ENCODE measurements at places on chromosomes 7 and 10. TPM values are rescaled to one million over a fixed set of nuclear protein-coding genes. Genes with fewer than 3 reads are reported as not detected.

- DNase-seq, result no peak
Measured at GRCh38 chr10:49277973-49278372, 21.0 kb upstream of the C10orf71 start.

DNA sequence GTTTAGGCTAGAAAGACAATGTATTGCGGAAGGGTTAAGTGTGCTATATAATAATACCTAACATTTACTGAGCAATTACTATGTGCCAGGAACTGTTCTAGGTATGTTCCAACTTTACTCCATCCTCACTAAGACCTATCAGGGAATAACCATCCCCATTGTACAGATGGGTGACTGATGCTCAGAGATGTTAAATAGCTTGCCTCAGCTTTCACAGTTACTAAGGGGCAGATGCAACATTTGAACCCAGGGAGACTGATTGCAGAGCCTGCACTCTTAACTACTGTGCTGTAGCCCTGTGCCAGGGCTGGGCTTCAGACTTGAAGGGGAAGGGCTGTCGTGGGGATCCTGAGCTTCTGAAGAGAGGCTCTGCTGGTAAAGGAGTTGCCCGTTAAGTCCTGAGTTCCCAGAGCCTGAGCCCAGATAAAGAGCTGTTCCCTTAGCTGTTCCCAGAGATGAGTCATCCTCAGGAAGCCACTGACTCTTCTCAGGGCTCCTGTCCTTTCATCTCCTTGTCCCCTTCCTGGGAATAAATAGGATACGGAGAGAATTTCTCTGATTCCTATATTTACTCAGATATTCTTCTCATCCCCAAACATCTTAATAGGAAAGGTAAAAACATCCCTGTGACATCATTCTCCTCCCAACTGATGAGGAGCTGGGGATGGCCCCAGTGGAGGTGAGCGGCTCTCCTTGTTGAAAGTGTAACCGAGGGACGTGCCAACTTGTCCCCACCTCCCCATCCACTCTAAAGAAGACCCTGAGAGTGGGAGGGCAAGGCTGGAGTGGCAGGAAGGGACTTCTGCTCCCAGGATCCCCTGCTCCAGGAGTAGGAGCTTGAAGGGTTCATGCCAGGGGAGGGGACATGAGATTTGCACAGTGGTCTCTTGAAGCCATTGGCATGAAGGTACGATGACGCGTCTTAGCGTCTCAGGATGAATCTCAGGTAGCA lies 28.0 kb upstream of the HABP2 start:
- no peak for DNase-seq

- no peak for DNase-seq
Measured at GRCh38 chr10:21399392-21400035, 126.0 kb downstream of the SKIDA1 start.

GRCh38 chr10:68153473-68154210 lies 44.4 kb downstream of the MYPN start:
- no peak for DNase-seq

- no peak for DNase-seq
Measured at GRCh38 chr7:73698410-73698809, 15.0 kb downstream of the BUD23 start.

GRCh38 chr10:20515654-20516053 lies 381.5 kb downstream of the NEBL start:
- no peak for DNase-seq

DNA sequence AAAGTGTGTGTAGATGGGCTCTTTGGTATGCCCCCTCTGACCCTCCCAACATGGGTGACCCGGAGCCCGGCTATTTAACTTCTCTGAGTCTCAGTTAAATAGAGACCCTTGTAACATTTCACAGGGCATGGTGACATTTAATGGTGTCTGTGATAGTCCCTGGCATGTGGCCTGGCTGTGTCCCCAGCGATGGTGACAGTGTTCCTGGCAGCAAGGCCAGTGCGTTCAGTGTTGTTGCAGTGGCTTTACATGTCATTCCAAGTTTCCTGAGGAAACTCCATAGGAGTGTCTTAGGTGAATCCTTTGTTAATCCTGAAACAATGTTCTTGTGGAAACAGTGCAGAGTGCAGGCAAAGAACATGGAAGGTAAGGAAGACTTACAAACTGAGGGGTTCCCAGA lies 137.0 kb downstream of the RAMP3 start:
- no peak for DNase-seq

DNA sequence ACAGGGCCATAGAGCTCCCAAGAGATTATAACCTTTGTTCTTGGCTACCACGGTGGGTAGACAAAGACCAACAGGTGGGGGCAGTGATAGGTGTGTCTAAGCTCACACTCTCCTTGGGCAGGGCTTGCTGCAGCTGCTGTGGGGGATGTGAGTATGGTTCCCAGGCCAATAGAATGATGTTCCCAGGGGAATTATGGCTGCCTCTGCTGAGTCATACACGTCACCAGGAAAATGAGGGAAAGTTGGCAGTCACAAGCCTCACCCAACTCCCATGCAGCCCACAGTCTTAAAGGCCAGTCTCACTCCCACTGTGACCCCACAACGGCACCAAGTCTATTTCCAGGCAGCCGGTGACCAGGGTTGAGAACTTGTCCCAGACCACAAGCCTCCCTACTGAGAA lies 453.4 kb upstream of the PODXL start:
- DNase-seq, result no peak

DNA sequence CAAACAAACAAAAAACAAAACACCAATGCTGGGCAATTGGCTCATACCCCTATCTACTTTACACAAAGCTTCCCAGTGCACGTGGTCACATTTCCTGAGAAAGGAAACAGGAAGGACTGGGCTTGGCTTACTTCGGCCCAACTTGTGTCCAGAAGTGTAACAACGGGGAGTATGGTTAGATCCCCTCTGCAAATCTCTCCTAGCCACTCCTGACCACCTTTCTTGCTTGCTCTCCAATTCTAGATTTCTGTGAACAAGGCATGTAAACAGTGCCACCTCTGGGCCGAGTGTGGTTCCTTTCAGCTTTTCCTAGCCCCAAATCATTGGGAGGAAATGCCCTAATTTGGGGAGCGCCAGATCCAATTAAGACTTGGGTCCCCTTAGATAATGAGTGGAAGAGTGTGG lies 21.0 kb upstream of the FRAT2 start:
- no peak for DNase-seq

GRCh38 chr7:154906201-154906600 lies 96.7 kb downstream of the PAXIP1 start:
- DNase-seq, result peak; percentile 29

DNA sequence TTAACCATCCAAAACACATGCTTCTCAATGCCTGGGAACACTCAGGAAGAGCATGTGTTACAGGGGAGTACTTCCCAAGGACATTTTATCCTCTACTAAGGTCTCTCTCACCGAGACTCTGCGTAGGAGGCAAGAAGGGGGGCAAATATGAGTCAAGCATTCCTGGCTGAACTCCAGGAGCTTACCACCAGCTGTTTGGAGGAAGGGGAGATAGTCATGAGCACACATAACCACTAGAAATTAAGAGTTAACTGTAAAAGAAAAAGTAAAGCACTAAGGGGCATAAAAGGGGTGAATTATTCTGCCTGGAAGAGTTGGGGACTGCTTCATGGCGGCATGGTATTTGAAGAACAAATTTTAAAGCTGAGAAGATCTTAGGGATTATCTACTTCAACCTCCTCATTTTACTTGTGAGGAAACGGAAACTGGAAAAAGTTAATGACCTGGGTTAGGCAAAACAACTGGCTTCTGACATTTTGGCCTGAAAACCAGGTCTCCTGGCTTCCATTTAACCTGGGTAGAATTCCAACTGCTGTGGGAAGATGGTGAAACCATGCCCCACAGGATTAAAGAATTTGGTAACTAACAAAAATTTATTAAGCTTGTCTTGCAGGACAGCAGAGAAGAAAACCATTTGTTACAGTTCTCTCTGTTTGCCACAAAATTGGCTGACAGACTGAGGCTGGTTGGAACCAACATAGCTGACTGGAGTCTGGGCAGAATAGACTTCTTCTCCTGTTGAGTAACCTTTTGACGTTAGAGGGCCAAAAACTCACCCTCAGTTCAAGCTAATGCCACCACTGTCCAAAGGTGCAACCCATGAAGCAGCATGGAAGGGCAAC lies 85.5 kb downstream of the SLC25A13 start:
- no peak for DNase-seq

The ZNF853 gene
- total RNA-seq, result 8.1 TPM

The IDI2 gene
- not detected for total RNA-seq

The CALHM3 gene
- total RNA-seq, result not detected

The OTUD1 gene
- total RNA-seq, result 11.2 TPM

The PRKG1 gene
- 94.5 TPM for total RNA-seq

The MEIG1 gene
- total RNA-seq, result not detected

The CACNB2 gene
- 16.8 TPM for total RNA-seq

The OIT3 gene
- not detected for total RNA-seq

Measured in posterior vena cava (tissue), 2 donors.